Nephron progenitor cell (in vitro differentiated cells): ENCODE measurements at places on chromosomes 5 and 9.

- no peak overlapping the region for H3K4me3 ChIP-seq
- peaks cover 64% of the 10 kb centered on the region for H3K36me3 ChIP-seq
- no peak for DNase-seq
- peaks cover 9% of the 10 kb centered on the region for H3K4me1 ChIP-seq
- no peak overlapping the region for H3K27ac ChIP-seq
- no peaks in the 10 kb centered on the region for H3K27me3 ChIP-seq
Measured at GRCh38 chr9:36389590-36389989, 10.5 kb downstream of the RNF38 start.

GRCh38 chr9:81028504-81028903 lies 660.8 kb downstream of the TLE1 start:
- no peaks in the 10 kb centered on the region for H3K27me3 ChIP-seq
- H3K36me3 ChIP-seq = no peaks in the 10 kb centered on the region
- H3K4me3 ChIP-seq = no peak overlapping the region
- no peak for DNase-seq
- peaks cover 18% of the 10 kb centered on the region for H3K4me1 ChIP-seq
- no peak overlapping the region for H3K27ac ChIP-seq

DNA sequence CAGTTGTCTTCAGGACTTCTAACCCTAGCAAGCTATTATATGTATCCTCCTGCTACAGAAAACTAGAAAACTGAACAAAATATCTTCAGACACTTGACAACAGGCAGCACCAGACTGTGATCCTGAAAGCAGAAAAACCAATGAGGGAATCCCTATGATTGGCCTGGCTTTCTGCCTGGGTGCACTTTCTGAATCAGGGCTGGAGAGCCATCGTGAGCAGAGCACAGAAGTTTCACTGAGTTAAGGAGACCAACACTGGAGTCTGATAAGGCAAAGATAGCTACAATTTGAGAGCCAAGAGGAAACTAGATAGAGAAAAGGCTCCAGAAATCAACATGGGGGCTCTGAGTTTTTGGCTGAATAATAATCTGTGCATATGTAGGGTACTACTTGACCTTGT lies 106.5 kb downstream of the FANCC start:
- H3K4me3 ChIP-seq = no peak overlapping the region
- H3K27me3 ChIP-seq = peaks cover 3% of the 10 kb centered on the region
- DNase-seq = no peak
- no peak overlapping the region for H3K27ac ChIP-seq
- peaks cover 40% of the 10 kb centered on the region for H3K4me1 ChIP-seq
- no peaks in the 10 kb centered on the region for H3K36me3 ChIP-seq

- H3K36me3 ChIP-seq = no peaks in the 10 kb centered on the region
- H3K27me3 ChIP-seq = peaks cover 21% of the 10 kb centered on the region
- DNase-seq = no peak
Measured at GRCh38 chr5:169801324-169801777, 164.3 kb downstream of the DOCK2 start.

DNA sequence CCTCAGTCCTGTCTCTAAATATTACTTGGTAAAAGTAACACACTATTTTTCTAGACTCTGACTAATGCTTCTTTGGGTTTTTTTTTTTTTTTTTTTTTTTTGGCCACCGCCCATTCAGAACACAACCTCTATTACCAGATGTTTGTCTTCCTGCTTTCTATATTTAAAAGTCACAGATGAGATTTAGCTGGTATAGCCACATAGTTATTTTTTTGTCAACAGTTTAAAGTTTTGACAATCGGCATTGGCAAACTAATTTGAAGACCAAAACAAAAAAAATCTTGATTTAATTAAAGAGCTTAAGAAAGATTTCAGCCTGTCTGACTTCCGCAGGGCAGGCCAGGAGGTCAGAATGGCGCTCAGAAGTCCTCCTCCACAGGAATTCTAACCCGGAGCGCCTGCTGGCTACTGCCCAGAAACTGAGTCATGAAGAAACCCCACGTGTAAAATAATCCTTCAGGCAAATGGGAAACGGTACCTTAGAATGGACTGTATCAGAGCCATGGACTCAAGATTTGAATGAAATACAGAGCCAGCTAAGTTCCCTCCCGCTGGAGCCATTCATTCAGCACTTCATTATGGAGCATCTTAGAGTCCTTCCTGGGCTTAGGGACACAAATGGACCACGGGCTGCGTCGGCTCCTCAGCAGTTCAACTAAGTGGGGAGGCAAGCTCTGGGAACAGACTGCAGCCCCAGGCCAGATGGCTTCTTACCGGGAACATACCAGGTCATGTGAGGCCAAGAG lies 55.6 kb downstream of the PTPDC1 start:
- no peak overlapping the region for H3K4me3 ChIP-seq
- H3K4me1 ChIP-seq = peaks cover 43% of the 10 kb centered on the region
- no peak for DNase-seq
- peak overlapping the region; percentile 53 for H3K27ac ChIP-seq
- peaks cover 2% of the 10 kb centered on the region for H3K27me3 ChIP-seq
- no peaks in the 10 kb centered on the region for H3K36me3 ChIP-seq

DNA sequence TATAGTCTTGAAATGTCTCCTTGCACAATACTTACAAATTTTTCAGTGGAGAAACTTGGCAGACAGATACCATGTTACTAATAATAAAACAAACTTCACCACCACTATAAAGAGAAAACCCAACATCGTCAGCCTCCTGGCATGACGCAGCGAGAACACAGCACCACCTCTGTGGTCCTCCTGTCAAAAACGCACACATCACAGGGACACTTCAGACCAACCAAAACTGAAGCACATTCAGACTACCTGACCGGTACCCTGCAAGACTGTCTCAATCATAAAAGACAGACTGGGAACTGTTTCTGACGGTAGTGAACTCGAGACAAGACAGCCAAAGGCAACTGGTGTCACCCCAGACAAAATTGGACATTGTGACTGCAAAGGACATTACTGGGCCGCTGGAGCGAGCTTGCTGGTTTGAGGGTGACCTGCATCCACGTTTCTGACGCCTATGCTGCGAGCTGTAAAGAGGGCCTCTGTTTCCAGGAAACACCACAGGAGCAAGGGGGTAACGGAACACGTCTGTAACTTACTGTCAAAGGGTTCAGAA lies 34.4 kb downstream of the NSUN2 start:
- H3K27me3 ChIP-seq = peaks cover 2% of the 10 kb centered on the region
- no peak overlapping the region for H3K4me3 ChIP-seq
- peaks cover 10% of the 10 kb centered on the region for H3K4me1 ChIP-seq
- H3K27ac ChIP-seq = peak overlapping the region; percentile 66
- H3K36me3 ChIP-seq = peaks cover 84% of the 10 kb centered on the region

DNA sequence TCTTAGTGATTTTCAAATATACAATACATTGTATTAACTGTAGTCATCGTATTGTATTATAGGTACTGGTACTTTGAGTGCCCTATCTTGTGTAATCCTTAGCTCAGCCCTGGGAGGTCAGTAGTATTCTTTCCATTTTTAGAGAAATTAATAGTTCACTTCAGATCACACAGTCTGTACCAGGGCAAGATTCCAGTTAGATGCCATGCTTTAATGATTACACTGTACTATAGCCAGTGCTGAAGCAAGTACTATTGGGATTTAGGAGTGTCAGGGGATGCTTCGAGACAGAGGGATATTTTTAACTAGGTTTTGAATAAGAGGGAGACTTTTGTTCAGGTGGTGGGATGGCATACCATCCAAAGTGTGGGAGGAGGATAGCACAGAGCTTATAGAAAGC lies 41.0 kb upstream of the SLC27A6 start:
- no peaks in the 10 kb centered on the region for H3K4me1 ChIP-seq
- no peak overlapping the region for H3K4me3 ChIP-seq
- no peak for DNase-seq
- H3K27me3 ChIP-seq = peaks cover 3% of the 10 kb centered on the region
- no peak overlapping the region for H3K27ac ChIP-seq

DNA sequence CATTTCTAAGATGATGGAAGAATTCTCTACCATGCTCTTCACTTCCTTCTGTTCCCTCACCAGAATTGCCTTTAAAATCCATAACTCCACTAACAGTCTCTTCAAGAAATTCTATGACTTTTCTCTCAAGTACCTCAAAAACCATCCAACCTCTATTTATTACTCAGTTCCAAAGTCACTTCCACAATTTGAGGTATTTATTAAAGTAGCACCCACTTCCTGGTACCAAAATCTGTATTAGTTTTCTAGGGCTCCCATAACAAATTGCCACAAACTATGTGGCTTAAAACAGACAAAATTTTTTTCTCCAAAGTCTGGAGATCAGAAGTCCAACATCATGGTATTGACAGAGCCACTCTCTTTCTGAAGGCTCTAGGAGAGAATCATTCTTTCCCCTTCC lies 4.9 kb upstream of the SPTLC1 start:
- DNase-seq = no peak
- peaks cover 23% of the 10 kb centered on the region for H3K27me3 ChIP-seq
- peaks cover 15% of the 10 kb centered on the region for H3K4me1 ChIP-seq
- no peak overlapping the region for H3K27ac ChIP-seq
- no peaks in the 10 kb centered on the region for H3K36me3 ChIP-seq
- H3K4me3 ChIP-seq = no peak overlapping the region

GRCh38 chr5:179530069-179530998 lies 20.0 kb upstream of the RUFY1 start:
- H3K36me3 ChIP-seq = no peaks in the 10 kb centered on the region
- peaks cover 4% of the 10 kb centered on the region for H3K4me1 ChIP-seq
- DNase-seq = peak; percentile 59
- H3K27ac ChIP-seq = no peak overlapping the region

DNA sequence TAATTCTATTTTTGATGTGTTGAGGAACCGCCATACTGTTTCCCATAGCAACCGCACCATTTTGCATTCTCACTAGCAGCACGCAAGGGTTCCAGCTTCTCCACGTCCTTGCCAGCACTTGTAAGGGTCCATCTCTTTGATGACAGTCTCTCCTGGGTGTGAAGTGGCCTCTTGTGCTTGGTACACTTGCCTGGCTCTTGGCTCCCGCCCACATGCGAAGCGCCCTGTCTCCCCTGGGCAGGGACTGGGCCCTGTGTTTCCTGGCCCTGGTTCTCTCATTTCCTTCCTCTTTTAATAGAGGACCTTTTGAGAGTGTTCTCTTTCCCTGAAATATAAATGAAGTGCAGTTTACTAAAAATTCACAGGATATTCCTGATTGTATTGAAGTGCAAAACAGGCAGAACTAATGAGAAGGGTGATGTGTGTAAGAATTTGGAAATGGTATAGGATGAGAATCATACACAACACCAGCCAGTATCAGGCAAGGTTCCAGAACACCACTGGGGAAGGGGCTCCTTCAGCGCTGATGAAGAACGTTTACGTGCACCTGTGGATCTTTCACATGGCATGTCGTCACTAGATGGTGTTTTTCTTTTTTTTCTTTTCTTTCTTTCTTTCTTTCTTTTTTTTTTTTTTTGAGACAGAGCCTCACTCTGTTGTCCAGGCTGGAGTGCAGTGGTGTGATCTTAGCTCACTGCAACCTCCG lies 73.0 kb downstream of the EHMT1 start:
- H3K36me3 ChIP-seq = peaks cover 25% of the 10 kb centered on the region
- DNase-seq = no peak
- H3K4me1 ChIP-seq = peaks cover 57% of the 10 kb centered on the region
- no peak overlapping the region for H3K4me3 ChIP-seq
